ENCODE measurements at places on chromosomes 4 and X.

GRCh38 chr4:53713296-53713695 is 122.0 kb upstream of the LNX1 start:
- DNase-seq: no peak

- DNase-seq: no peak
Observed at GRCh38 chrX:2552621-2553201, 51.9 kb upstream of the DHRSX start.

GRCh38 chr4:173503330-173504180 is 26.5 kb downstream of the HAND2 start:
- DNase-seq: no peak

DNA sequence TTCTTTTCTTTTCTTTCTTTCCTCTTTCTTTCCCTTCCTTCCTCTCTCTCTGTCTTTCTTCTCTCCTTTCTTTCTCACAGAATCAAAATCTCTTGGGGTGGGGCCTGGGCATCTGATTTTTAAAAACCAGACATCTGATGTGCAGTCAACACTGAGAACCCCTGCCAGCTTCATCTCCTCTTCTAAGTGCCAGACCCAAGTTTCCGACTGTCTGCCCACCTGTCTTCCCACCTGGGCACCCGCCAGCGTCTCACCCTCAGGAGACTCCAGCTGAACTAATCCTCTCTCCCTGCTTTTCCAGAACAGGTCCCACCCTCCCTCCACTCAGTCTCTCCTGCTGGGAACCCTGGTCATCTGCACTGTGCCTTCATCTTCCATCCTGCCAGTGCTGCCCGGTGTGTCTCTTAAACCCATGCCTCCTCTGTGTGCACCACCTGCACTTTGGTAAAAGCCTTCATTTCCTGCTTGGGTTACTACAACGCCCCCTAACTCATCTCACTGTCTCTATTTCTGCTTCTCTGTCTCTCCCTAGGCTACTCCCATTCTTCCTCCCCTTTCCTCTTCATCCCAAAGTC is 2.8 kb downstream of the SOD3 start:
- DNase-seq: no peak

DNA sequence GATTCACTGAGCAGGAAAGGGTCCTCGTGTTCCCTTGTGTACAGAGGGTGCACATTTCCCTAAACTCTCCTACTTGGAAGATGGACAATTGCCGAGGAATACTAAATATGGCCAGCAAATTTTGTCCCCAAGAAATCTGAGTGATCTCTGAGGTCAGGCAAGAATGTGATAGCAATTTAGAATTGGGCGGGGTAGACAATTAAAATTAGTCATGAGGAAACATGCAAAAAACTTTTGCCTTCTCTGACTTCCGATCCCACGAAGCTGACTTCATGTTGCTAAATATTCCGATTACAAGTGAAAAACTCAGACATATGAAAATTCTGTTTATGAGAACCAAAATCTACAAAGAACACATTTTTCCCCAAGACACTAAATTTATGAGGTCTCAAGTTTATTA is 453.9 kb upstream of the ZFP42 start:
- DNase-seq: no peak

DNA sequence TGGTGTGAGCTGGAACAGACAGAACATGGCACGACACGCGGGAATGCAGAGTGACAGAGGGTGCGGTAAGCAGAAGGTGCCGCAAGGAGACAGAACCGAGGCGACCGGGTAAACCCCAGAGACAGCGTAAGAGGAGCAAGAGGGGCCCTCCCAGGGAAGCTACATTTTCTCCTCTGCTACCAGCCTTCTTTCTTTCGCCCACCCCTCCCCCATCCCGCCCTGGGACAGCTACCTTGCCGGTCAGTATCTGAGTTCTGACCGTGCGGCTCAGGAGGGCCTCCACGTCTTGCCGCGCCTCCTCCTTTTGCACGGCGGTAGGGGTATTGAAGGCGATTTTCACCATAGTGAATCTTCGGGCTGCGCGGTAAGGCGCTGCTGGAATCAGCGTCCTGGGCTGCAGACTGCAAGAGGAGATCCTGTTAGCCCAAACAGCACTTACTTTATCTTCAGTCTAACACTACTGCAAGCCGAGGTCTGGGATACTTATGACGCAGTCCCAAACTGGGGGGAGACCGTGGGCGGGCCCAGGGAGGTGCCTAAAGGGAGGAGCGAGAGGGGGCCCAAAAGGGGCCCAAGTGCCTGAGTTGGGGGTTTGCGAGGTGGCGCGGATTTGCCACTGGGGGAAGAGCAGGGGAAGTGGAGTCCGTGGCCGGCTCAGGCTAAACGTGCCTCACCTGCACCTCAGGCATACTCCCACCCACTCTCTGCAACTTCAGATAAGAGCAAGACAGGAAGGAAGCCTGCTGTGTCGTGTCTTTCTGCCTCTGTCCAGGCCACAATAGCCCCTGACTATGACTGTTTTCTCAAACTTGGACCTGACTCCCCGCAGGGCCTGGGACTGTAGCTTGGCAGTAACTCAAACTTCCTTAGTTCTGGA is at the start of gene ITM2A:
Gene ITM2A (minus strand): TSS at position 462 of the 877 bp plus-strand sequence. CDS start 119 bp downstream, at position 343.
- peak; percentile 64 for DNase-seq

DNA sequence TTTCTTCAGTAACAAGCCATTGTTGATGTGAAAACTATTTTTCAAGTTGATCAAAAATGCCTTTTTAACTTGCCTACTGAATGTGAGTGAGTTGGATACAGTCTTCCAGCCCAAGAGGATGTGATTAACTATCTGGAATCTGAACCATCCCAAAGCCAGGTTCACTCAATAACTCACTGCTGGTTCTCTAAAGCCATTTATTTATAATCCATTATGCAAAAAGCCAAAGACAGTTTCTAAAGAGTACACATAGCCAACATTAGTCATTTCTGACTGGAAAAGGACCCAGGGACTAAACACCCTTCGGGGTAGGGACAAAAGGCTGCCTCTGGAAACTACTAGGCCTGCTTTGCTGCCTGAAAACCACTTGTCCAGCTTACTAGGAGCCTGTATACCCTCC is 109.6 kb downstream of the SHROOM4 start:
- DNase-seq: no peak

DNA sequence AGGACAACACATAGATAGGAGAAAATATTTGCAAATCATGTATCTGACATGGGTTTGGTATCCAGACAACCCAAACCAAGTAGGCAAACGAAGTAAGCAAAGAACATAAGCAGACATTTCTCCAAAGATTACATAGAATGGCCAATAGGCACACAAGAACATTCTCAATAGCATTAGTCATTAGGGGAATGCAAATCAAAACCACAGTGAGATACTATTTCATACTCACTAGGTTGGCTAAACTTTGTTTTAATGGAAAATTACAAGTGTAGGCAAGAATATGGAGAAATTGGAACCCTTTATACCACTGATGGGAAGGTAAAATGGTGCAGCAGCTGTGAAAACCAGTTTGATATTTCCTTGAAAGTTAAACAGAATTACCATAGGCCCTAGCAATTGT is 74.7 kb downstream of the CHRNA9 start:
- no peak for DNase-seq

DNA sequence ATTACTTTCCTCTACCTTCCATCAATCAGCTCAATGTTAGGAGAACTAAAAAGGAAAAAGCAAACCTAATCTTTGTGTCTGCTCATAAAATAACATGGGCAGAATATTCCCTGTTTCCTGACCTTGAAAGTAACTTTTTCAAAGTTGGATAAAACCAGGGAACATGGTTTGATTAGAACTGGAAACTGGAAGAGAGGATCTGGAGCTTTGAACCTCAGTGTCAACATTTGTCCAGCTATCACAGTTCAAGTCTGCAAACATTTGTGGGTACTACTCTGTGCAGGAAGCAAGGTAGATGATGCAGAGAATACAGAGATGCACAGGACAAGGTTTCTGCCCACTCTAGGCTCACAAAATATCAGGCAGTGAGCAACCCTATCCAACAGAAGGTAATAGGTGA is 86.4 kb upstream of the TAB3 start:
- DNase-seq: no peak

DNA sequence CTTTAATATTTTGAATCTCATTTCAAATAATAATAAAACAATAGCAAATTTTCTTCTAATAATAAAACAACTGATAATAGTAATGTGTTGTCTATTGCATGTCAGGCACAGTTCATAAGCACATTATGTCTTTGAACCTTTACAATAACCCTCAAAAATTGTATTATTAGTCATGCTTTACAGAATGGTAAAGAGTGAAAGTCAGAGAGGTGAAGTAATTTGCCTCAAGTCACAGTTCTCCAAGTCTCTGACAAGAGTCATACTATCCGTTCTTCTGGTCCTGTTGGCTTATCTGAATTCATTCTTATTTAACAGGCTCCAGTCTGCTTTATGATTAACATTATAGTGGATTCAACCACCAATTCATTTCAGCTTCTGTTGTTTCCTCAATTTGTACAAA is 313.0 kb downstream of the AFF2 start:
- DNase-seq: no peak

DNA sequence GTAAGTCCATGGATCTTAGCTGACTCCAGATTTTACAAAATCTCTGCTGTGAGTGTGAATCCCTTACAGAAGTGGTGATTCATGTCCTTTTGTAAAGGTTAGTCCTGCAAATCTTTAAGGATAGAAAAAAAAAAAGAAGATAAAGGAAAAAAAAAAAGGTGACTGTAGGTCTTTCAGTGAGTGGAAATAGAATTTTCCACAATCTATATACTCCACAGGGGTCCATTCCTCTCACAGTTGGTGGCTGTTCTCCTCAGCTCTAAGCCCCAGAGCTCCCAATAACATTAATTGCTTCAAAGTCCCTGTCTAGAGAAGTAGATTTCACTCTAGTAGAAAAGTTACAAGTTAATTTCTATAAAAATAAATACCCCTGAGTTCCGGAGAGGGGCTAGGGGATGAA is 189.1 kb downstream of the NDST4 start:
- no peak for DNase-seq

- DNase-seq: peak; percentile 33
Observed at GRCh38 chr4:25180524-25181131, 20.4 kb upstream of the SEPSECS start.

DNA sequence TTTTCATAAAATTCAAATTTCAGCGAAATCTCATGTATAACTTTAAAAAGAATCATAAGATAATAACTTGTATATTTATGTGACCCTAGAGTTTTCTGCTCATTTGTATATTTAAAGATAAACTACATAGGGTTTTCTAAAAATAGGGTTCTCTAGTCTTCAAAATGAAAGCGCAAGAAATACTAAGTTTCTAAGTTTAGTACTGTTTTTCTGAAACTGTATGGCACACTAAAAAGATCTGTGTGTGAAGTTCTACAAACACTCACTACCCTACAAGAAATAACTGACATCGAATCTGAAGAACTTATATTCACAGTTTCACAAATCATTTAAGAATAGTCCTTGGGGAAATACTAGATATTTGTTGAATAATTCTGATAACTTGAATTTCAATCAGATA is 38.7 kb upstream of the NDST4 start:
- no peak for DNase-seq

GRCh38 chr4:142312391-142312790 is 533.7 kb downstream of the INPP4B start:
- no peak for DNase-seq

- peak; percentile 28 for DNase-seq
Observed at GRCh38 chrX:1535241-1536041, 1.5 kb downstream of the P2RY8 start.

- DNase-seq: no peak
Observed at GRCh38 chr4:108751321-108751720, 11.5 kb downstream of the ETNPPL start.

DNA sequence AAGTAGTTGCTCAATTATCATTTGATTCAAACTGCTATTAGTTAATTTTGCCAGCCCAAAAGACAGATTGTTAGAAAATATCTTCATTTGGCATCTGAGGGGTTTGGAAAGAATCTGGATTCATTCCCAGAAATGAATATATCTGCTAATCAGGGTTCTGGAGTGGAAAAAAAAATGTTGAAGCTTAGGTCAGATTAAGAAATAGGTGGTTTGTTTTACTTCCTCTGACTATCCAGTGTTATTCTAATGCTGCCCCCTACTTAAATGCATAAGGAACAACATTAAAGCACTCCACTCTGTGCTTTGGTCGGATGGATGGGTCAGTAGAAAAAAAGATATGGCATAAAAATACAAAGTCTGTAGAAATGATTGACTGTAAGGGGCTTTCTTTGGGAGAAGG is 89.0 kb downstream of the LUZP4 start:
- DNase-seq: no peak

DNA sequence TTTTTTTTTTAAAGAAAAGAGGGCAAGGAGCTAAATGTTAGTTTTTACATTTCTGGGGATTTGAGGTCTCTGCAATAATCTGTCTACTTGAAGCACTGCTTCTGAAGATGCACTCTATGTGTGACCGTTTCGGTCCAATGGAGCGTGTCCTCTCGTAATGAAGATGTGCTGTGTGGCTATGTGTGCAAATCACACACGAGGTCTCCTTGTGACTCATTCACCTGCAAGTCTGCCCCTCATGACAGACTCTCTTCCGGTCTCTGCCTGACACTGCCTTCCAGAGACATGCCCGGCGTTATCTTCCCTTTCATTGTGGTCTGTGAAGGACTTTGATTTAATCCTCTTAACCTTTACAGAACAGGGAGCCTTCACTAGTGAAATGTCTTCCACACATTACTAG is 84.3 kb downstream of the TRAM1L1 start:
- no peak for DNase-seq

GRCh38 chrX:119423631-119424030 is 24.5 kb downstream of the SLC25A43 start:
- no peak for DNase-seq

- DNase-seq: no peak
Observed at GRCh38 chr4:57037982-57038604, 59.4 kb downstream of the POLR2B start.

DNA sequence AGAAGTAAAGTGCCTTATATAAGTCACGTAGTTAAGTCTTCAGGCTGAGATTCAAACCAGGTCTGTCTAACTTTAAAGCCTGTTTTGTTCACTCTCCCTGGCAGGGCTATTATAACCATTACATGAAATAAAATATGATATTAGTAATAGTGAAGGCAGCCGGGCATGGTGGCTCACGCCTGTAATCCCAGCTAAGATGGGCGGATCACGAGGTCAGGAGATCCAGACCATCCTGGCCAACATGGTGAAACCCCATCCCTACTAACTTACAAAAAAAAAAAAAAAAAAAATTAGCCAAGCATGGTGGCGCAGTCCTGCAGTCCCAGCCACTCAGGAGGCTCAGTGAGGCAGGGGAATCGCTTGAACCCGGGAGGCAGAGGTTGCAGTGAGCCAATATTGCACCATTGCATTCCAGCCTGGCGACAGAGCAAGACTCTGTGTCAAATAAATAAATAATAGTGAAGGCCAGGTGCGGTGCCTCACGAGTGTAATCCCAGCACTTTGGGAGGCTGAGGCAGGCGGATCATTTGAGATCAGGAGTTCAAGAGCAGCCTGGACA is 22.1 kb upstream of the SOWAHD start:
- DNase-seq: no peak

- DNase-seq: peak; percentile 18
Observed at GRCh38 chrX:154712781-154713740, 37.8 kb downstream of the GAB3 start.
